Naive thymus-derived CD8-positive, alpha-beta T cell (primary cell): ENCODE measurements at places on chromosomes 16 and 17.

- no peak overlapping the region for H3K4me3 ChIP-seq
- no peaks in the 10 kb centered on the region for H3K27me3 ChIP-seq
- DNase-seq, result no peak
- H3K4me1 ChIP-seq, result peaks cover 8% of the 10 kb centered on the region
These were observed 16.5 kb downstream of the RGS11 start for GRCh38 chr16:259226-259625.

- H3K4me3 ChIP-seq, result no peak overlapping the region
- no peak for DNase-seq
- no peaks in the 10 kb centered on the region for H3K36me3 ChIP-seq
- H3K4me1 ChIP-seq, result peaks cover 2% of the 10 kb centered on the region
- H3K27ac ChIP-seq, result no peak overlapping the region
These were observed 3.5 kb upstream of the CDH11 start for GRCh38 chr16:65125322-65125721.

DNA sequence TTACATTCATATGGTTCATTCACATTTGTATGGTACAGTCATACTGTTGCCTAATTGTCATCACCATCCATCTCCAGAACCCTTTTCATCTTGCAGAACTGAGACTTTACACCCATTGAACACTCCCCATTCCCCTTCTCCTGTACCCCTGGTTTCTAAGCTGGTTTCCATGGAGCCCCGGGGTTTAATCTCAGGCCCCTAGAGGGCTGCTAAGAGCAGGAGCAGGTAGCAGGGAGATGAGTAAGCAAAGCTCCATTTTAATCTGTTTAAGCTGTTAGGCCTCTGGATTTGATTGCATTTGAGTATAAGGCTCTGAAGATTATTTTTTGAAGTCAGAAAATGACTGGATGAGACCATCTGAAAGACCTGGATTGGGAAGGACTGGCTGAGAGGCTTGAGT, 68.5 kb upstream of the RPL38 start:
- H3K27me3 ChIP-seq, result peaks cover 34% of the 10 kb centered on the region
- H3K4me3 ChIP-seq, result no peak overlapping the region
- no peaks in the 10 kb centered on the region for H3K36me3 ChIP-seq
- H3K27ac ChIP-seq, result no peak overlapping the region
- no peak for DNase-seq

DNA sequence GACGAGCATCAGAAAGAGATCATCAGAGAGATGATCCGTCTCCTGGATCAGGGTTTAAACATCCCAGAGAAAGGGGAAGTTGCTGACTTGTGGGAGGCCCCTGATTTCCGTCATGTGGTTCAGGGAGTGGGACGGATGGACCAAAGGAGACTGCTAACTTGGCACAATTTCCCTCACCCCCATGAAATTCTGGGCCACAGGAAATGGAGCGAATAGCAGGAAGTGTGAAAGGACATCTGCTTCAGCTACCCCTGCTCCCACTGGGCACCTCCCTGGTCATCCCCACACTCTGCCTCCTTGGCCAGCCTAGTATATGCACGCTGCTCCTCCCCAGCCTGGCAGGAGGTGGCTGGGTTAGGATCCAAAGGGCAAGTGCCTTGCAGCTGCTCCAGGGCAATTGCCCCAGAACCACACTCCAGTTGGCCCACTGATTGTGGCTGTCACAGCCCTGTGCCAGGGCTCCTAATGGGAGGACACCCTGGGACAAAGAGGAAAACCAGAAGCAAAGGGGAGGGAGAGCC, 1.3 kb downstream of the ARRB2 start:
- peak overlapping the region; percentile 98 for H3K27ac ChIP-seq
- H3K4me1 ChIP-seq, result peaks cover 70% of the 10 kb centered on the region
- peak overlapping the region; percentile 99 for H3K4me3 ChIP-seq
- DNase-seq, result no peak
- H3K27me3 ChIP-seq, result no peaks in the 10 kb centered on the region

GRCh38 chr16:2030036-2030435, 3.3 kb downstream of the NHERF2 start:
- H3K4me1 ChIP-seq, result peaks cover 1% of the 10 kb centered on the region
- H3K27me3 ChIP-seq, result no peaks in the 10 kb centered on the region
- no peak overlapping the region for H3K4me3 ChIP-seq
- DNase-seq, result no peak
- H3K27ac ChIP-seq, result no peak overlapping the region

GRCh38 chr16:89167425-89167941, 4.1 kb upstream of the CDH15 start:
- H3K4me1 ChIP-seq, result peaks cover 10% of the 10 kb centered on the region
- H3K27me3 ChIP-seq, result no peaks in the 10 kb centered on the region
- DNase-seq, result peak; percentile 86
- H3K27ac ChIP-seq, result no peak overlapping the region
- H3K4me3 ChIP-seq, result no peak overlapping the region

DNA sequence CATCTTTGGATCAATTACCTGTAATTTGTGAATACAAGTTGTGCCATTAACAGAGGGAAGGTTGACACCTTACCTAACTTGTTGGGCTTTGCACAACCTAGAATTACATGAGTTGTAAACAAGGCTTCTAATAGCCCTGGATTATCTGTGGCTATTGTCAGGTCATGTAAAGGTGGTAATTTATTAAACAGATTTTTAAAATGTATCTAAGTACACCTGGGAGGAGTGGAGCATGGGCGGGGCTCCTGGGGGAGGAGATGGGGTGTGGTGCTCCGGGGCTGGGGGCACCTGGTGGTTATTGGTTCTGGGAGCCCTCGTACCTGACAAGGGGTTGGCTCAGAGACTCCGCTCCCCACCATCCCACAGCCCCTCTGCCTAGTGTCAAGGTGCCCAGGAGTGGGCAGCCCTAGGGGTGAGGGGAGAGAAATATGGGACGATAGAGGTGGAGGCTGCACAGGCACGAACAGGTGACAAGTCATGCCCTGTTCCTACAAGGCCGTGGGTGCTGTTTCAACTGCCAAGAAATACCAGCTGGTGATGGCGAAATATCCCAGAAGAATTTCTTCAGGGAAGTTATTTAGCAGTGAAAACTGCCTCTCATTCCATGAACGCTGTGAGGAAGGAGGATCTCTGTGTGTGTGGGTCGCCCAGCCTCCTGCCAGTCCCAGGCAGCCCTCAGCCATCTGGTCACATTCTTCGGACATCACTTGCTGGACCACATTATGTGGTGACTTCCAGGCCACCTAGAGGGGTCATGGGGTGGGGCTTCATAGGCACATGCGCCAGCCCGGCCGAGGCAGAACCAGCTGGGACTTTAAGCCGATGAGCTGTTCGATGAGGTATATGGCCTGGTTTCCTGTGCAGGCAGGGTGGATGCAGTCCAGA, 55.5 kb upstream of the IRX3 start:
- DNase-seq, result no peak
- no peaks in the 10 kb centered on the region for H3K4me1 ChIP-seq
- no peak overlapping the region for H3K27ac ChIP-seq
- H3K27me3 ChIP-seq, result peaks cover 13% of the 10 kb centered on the region

- no peak for DNase-seq
- H3K27ac ChIP-seq, result no peak overlapping the region
- no peaks in the 10 kb centered on the region for H3K4me1 ChIP-seq
- no peaks in the 10 kb centered on the region for H3K27me3 ChIP-seq
- H3K4me3 ChIP-seq, result no peak overlapping the region
- H3K36me3 ChIP-seq, result no peaks in the 10 kb centered on the region
These were observed 44.1 kb downstream of the CCDC57 start for GRCh38 chr17:82168568-82168967.

DNA sequence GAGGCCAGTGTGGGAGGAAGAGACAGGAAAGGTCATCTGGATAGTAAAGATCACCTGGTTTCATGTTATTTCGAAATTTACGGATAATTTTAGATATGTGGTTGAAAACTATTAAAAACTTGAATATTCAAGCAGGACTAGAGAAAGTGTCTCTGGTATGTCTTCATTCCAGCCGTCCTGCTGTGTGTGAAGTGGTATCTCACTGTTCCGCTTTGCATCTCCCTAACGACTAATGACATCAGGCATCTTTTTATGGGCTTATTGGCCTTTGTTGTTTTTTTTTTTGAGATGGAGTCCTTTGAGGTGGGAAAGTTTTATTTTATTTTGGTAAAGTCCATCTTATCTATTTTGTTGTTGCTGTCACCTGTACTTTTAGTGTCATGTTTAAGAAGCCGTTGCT, 214.4 kb upstream of the CHMP6 start:
- H3K4me1 ChIP-seq, result peaks cover 68% of the 10 kb centered on the region
- no peak overlapping the region for H3K4me3 ChIP-seq
- peak overlapping the region; percentile 15 for H3K27ac ChIP-seq
- DNase-seq, result no peak
- H3K27me3 ChIP-seq, result no peaks in the 10 kb centered on the region
- H3K36me3 ChIP-seq, result peaks cover 16% of the 10 kb centered on the region

DNA sequence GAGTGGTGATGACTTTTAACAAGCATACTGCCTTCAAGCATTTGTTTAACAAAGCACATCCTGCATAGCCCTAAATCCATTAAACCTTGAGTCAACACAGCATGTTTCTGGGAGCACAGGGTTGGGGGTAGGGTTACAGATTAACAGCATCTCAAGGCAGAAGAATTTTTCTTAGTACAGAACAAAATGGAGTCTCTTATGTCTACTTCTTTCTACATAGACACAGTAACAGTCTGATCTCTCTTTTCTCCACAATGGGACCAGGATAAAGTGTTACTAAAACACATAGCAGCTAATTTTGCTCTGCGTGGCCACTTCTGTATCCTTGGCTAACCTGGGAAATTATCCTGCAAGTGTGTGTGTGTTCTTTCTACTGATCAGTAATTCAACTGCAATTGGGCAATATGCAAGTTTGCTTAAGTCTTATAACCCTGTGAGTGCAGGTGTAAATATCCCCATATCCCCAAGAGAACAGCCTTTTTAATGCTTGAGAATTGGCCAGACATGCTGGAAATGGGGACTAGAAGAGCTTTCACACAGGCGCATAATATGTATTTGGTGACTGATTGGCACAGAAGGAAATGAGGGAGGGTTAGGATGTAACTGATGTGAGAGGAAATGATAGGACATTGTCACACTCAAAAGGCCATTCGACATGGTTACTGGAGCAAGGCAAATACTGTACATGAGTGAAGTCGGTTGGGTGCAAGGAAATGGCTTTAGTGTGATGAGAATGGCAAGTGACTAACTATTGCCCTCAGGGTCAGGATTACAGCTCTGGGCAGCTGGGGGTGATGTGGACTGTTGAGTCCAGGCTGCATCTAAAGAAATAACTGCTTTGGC, 10.8 kb upstream of the ANKS4B start:
- H3K4me3 ChIP-seq, result no peak overlapping the region
- no peak for DNase-seq
- H3K4me1 ChIP-seq, result no peaks in the 10 kb centered on the region
- H3K27me3 ChIP-seq, result peaks cover 34% of the 10 kb centered on the region
- H3K36me3 ChIP-seq, result no peaks in the 10 kb centered on the region

DNA sequence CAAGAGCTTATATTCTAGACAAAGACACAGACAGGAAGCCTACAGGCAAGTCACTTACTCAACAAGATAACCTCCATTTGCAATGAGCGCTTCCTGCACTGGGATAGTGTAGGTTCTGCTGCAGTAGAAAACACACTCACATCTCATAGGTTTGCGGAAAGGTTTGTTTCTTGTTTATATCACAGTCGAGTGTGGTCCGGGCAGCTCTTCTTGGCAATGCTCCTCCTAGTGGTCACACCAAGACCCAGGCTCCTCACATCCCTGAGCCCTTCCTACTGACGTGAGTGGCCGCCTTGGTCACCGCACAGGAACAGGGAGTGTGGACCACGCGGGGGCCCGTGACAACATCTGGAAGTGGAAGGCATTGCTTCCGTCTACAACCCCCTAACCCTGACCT, 48.0 kb upstream of the RBFOX3 start:
- H3K36me3 ChIP-seq, result peaks cover 25% of the 10 kb centered on the region
- H3K27me3 ChIP-seq, result peaks cover 46% of the 10 kb centered on the region
- no peak overlapping the region for H3K27ac ChIP-seq

DNA sequence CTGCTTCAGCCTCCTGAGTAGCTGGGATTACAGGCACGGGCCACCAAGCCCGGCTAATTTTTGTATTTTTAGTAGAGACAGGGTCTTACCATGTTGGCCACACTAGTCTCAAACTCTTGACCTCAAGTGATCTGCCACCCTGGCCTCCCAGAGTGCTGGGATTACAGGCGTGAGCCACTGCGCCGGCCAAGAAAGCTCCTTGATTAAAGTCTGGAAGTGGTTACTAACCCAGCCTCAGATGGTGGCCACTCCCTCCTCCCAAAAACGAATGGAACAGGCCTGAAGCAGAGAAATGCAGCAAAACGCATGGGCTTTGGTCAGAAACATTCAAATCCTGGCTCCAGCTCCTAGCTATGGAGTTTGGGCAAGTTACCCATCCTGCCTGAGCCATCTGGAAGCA, 11.3 kb downstream of the FKBP10 start:
- no peak overlapping the region for H3K27ac ChIP-seq
- H3K4me1 ChIP-seq, result no peaks in the 10 kb centered on the region
- H3K36me3 ChIP-seq, result no peaks in the 10 kb centered on the region
- no peaks in the 10 kb centered on the region for H3K27me3 ChIP-seq
- no peak overlapping the region for H3K4me3 ChIP-seq

DNA sequence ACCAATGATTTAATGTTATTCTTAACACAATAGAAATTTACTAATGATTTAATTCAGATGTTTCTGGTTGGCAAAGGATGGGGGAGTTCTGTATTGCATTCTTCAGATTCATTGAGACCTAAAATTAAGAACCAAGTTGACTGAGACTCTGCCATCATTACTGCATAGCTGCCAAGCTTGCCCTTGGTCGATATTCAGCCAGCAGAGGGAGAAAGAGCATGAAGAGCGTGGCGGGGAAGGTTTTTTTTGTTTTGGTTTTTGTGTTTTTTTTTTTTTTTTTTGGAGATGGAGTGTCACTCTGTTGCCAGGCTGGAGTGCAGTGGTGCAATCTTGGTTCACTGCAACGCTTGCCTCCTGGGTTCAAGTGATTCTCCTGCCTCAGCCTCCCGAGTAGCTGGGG, 659.4 kb upstream of the EEF2KMT start:
- H3K4me1 ChIP-seq, result no peaks in the 10 kb centered on the region
- DNase-seq, result no peak
- no peaks in the 10 kb centered on the region for H3K36me3 ChIP-seq
- peaks cover 23% of the 10 kb centered on the region for H3K27me3 ChIP-seq

DNA sequence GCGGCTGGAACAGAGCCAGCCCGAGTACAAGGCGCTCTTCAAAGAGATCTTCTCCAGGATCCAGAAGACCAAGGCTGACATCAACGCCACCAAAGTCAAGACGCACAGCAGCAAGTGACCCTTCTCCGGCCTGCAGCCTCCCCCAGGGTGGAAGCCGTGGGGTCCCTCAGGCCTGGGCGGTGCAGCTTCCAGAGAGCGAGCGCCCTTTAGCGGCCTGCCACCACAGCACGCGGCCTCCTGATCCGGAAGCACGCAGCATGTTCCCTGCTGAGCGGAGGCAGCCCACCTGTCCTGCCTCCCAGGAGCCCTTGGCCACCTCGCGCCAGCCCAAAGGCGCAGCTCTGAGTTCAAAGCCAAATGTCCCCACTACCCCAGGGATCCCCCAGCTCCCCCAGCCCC, 8.5 kb upstream of the MRPL58 start:
- H3K27ac ChIP-seq, result no peak overlapping the region
- no peak overlapping the region for H3K4me3 ChIP-seq
- H3K36me3 ChIP-seq, result no peaks in the 10 kb centered on the region
- H3K4me1 ChIP-seq, result no peaks in the 10 kb centered on the region
- no peaks in the 10 kb centered on the region for H3K27me3 ChIP-seq
- no peak for DNase-seq
